ENCODE measurements at places on chromosomes 7 and 10.
A peak's percentile ranks its signal among the peaks of the same experiment; 100 is the strongest.

- DNase-seq, result no peak
These were observed 270.2 kb downstream of the FRMD4A start for GRCh38 chr10:14060320-14061070.

GRCh38 chr7:155710031-155710430, 65.6 kb downstream of the RBM33 start:
- DNase-seq, result no peak

DNA sequence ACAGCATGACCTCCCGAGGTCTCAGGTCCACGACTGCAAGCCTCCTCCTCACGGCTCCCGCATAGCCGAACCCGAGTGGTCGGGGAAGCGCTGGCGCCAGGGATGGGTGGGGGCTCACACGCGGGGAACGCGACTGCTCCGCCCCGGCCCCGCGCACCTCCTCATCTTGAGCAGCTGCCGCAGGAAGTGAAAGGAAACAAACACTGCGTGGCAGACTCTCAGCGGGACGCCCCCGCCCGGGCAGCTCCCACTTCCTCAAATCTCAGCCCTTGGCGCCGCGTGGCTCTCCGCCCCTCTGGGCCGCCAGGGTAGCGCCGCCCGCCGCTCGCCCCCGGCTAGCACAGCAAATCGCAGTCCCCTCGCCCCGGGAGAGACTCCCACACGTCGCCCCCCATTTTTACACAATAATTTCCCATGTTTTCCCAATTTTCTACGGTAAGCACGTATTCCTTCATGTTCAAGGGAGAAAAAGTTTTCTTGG, at the start of gene TMEM243:
Gene TMEM243 (minus strand): TSS at position 188 of the 481 bp plus-strand sequence. CDS start 229 bp downstream, outside the sequence.
- DNase-seq, result peak; percentile 68

GRCh38 chr7:151818674-151819519, 58.0 kb downstream of the PRKAG2 start:
- DNase-seq, result no peak

GRCh38 chr7:7969306-7970236, 975 bp downstream of the GLCCI1 start:
- peak; percentile 25 for DNase-seq

- DNase-seq, result no peak
These were observed 185.0 kb downstream of the TCF7L2 start for GRCh38 chr10:113135025-113135424.

DNA sequence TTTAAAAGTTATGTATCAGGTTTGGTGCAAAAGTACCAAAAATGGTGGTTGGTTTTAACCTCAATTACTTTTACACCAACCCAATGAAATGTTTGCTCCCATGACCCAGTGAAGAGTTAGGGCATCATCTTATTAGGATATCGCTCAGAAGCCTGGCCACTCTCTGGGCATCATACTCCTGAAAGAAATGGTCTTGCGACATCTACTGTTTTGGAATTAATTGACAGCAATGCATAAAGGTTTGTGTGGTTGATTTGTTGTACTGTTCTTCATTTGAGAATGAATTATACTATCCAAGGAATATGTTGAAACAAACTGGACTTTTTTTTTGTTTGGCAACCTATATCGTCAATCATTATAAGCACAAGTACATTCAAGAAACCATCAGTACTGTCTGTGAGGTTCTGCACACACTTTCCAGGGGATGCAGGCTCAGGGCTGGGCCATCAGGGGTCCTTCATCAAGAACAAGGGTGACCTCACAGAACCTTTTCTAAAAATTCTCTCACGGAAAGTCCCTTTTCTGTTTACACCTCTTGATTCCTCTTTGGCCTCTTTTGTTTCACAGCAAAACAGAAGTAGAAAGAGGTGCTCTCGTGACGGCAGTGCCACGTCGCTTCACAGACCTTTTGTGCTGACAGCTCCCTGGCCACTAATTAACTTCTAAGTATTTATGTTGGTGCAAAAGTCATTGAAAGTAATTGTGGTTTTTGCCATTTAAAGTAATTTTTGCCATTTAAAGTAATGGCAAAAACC, 117.2 kb upstream of the KLF6 start:
- DNase-seq, result peak; percentile 62

GRCh38 chr7:36145686-36146085, 7.4 kb upstream of the EEPD1 start:
- DNase-seq, result no peak

- DNase-seq, result no peak
These were observed 148.1 kb downstream of the SLC25A13 start for GRCh38 chr7:96173781-96174180.

- peak; percentile 63 for DNase-seq
These were observed 177.9 kb downstream of the RPS24 start for GRCh38 chr10:78211561-78212051.

- peak; percentile 85 for DNase-seq
These were observed at the start of gene APBB1IP for GRCh38 chr10:26437637-26438461. TSS of gene APBB1IP (plus strand) at chr10:26438341. CDS start at chr10:26492327, 53,986 bp downstream.

DNA sequence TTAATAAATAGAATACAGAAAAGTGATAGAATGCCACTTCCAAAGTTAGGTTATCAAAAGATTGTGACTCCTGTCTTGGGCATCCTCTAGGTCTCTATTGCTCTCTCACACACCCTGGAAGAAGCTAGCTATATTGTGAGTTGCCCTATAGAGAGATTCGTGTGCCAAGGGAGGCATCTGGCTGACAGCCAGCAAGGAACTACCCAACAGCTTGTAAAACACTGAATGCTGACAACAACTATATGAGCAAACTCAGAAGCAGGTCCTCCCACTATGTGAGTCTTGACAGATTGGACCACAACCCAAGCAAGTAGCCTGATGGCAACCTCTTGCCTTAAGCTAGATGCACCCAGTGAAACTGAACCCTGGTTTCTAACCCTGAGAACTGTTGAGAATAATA, 55.7 kb upstream of the CDK14 start:
- no peak for DNase-seq

DNA sequence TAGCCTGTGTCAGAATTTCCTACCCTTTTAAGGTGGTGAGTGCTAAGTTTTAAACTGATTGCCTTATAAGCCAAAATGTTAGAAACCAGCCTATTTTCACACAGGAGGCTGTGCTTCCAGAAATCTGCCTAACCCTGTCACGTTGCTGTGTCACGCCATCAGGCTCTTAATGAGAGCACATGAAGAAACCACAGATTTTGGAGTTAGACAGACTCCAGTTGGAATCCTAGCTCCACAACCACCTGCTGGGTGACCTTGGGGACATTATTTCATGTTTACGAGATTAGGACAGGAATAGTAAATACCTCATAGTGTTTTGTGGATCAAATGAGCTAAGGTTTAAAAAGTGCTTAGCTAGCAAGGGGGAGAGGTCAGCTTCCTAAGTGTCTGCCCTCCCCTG, 321.8 kb downstream of the DPP6 start:
- no peak for DNase-seq

DNA sequence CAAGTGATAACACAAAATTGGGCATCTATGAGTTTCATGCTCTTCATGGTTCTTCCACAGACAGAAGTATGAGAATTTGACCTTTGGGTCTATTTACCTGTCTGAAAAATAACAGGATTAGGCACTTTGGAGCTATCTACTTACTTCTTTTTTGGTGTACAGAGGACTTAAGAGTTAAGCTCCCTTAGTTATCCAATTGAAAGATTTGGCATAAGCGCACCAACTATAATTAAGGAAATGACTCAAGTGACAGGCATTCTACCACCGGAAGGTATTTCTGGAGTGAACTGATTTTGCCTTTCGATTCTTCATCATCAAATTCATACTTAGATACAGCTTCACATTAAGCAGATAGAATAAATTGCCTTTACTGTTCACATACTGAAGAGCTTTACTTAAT, 43.9 kb downstream of the IFIT5 start:
- peak; percentile 80 for DNase-seq

GRCh38 chr10:79132681-79133381, 64.1 kb downstream of the ZMIZ1 start:
- no peak for DNase-seq

DNA sequence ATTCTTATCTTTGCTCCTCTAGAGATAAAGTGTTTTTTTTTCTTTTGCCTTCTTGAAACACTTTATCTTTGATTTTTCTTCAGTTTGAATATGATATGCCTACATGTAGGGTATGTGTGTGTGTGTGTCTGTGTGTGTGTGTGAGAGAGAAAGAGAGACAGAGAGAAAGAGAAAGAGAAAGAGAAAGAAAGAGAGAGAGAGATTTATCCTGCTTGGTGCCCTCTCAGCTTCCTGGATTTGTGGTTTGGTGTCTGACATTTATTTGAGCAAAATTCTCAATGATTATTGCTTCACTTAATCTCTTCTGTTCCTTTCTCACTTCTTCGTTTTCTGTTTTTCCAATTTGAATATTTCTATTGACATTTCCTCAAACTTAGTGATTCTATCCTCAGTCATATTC, 60.3 kb downstream of the RAB18 start:
- no peak for DNase-seq

DNA sequence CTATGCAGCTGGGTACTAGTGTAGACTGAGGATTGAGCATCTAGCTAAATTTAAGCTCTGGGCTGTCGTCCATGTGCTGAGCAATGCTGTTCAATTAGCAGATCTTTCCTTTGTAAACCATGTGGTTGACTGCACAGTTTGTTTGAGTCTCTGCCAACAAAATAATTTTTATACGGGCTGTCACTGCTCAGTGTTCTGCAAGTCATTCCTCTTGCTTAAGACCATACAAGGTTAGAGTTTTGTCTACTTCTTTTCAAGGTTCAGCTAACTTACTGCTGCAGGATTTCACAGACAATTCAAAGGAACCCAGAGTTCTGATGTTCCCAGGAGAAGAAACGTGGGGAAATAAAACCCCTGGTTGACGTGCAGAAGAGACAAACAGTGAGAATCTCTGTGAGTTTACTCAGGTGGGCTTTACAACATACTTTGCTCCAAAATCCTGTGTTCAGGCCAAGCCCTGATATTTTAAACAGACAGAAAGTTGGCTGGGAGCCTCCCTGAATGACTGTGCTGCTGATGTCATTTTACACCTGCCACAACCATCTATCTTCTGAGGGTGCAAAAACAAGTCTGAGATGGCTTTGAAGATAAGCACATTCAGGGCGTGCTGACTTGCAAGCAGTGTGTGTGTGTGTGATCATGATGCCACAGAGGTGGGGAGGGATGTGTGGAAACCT, 177.1 kb upstream of the SVIL start:
- peak; percentile 97 for DNase-seq

DNA sequence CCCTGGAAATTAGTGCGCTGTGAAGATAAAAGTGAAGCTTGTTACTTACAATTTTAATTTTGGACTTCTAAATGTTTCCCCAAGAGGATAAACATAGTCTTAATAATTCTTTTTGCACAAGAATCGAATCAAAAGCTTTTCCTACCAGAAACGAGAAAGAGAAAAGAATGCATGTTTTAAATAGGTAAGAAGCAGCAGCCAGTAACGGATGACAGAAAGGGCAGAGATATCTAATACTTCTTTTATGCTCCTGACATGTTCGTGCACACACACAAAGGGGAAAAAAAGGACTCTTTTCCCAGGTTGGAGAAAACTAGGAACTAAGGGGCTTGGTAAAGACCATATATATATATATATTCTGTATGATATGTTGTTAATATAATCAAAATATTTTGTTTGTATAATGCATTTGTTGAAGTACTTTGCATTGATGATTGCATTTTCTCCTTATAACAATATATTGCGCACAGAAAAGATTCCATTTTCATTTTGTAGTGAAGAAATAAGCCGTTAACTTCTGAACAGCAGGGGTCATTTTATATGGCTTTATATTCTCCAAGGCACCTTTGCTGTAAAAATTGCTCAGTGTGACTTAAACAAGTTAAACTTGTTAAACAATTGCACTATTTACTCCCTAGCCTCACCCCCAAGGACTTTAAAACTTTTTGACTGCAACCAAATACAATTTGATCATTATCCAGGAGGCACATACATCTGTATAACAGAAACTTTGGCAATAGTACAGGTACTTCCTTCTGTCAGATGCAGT, 2.2 kb downstream of the PRKAR2B start:
- DNase-seq, result no peak
